ENCODE measurements at places on chromosomes 16 and 17.

DNA sequence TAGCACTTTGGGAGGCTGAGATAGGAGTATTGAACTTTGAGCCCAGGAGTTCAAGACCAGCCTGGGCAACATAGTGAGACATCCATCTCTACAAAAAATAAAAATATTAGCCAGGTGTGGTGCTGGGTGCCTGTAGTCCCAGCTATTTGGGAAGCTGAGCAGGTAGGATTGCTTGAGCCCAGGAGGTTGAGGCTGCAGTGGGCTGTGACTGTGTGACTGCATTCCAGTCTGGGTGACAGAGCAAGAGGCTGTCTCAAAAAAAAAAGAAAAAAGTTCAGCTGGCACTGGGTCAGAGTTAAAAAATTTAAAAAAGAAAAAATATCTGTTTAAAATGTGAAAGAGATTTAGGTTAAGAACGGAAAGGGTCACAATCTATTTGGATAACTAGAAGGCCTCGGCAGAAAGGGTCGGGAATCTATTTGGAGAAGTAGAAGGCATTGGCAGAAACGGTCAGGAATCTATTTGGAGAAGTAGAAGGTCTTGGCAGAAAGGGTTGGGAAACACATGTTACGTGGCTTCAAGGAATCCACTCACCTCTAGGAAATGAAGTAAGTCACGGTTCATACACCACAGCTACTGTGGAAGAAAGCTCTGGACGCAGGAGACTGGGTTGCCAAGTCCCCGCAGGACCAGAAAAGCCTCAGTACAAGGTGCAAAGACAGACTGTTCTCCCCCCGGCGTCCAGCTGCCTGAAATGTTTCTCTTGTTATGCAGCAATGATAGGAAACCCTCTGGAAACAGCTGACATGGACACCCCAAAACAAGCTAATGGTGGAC is 25.3 kb downstream of the LMF1 start:
- DNase-seq: no peak

DNA sequence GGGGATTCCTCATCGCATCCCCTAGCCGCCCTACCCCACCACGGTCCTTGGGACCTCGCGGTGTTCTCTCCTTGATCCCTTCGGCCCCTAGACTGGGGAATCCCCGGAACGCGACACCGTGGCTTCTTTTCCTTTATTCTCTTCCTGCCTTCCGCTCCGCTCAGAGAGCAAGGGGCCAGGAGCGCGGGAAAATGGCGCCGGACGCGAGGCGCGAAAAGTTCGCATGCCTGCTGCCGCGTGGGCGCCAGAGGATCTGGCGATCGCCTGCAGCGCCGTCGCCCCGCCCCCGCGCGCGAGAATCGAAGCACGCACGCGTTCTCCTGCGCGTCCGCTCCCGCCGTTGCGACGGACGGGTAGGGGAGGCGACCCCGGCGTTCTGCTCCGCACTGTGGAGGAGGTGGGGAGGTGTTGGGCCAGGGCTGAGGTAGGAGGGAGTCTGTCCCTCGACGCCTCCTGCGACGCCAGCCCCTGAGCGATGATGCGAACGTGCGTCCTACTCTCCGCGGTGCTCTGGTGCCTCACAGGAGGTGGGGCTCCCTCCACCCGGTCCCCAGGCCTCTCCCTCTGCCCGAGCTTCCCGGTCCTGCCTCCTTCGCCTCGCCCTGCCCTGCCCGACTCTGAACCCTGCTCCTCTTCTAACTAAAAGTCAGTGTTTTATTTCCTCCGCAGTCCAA is at the start of gene ZPBP2:
TSS of gene ZPBP2 (plus strand) at position 323 of the 674 bp plus-strand sequence. CDS start at position 476, 153 bp downstream.
- no peak for DNase-seq

DNA sequence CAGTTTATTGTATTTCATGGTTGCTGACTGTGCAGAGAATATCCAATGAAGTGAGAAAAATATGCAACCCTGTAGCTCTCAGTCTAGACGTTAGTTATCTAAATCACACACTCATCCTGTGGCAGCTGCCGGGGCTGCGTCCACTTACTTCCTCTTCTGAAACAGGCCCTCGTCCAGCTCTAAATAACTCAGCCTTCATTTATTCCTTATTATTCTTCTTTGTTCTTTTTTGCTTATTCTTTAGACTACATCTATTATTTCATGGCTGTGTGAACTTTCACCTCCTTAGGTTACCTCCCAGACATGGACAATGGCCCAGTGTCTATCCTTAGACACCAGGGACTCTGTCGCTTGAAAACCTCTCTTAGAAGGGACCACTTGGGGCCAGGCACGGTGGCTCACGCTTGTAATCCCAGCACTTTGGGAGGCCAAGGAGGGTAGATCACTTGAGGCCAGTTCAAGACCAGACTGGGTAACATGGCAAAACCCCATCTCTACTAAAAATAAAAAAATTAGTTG is 3.4 kb upstream of the THUMPD1 start:
- no peak for DNase-seq

GRCh38 chr17:12567077-12568053 is 98.3 kb upstream of the MYOCD start:
- DNase-seq: no peak

- DNase-seq: no peak
These were observed 20.3 kb downstream of the CACNG5 start for GRCh38 chr17:66855204-66855603.

DNA sequence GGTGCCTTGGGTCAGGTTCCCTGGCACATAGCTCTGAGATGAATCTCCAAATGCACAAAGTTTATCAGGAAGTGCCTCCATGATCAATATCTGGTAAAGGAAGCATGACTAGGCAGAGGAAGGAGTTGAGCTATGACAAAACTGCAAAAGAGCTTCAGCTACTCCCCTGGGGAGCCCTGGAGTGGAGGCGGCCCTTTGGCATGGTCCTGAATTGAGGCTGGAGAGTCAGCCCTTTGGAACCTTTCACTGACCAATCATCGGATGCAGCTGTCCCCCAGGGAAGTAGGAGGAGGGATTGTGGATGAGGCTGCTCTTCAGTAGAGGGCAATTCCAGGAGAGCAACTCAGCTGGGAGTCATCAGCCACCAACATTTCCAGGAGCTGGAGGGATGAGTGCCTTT is 46.1 kb upstream of the NLRP1 start:
- peak; percentile 61 for DNase-seq

DNA sequence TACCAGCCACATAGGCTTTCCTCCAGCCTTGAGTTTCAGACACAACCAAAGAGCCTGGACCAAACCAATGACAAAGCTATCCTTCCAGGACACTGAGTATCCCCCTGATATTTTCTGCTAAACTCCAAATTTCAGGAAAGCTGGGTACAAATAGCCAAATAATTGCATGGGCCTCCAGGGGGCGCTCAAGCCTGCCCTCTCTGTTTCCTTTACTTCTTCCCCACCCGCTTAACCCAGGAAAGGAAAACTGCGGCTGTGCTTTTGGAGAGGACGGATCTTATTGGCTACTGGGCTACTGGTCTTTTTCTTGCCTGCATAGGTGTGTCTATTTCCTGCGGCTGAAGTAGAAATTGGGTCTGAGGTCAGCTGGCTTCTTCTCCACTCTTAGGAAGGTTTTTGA is 30.1 kb downstream of the GNGT2 start:
- DNase-seq: peak; percentile 54

GRCh38 chr16:48909231-48909630 is 299.3 kb upstream of the N4BP1 start:
- DNase-seq: no peak

- peak; percentile 30 for DNase-seq
These were observed 2.5 kb downstream of the TTLL6 start for GRCh38 chr17:48814504-48814903.

GRCh38 chr17:304461-304860 is 48.1 kb downstream of the RPH3AL start:
- no peak for DNase-seq

All from fibroblast of skin of right quadriceps (primary cell).